ENCODE measurements at places on chromosomes 3 and 15. TPM values are rescaled to one million over a fixed set of nuclear protein-coding genes. Genes with fewer than 3 reads are reported as not detected.

DNA sequence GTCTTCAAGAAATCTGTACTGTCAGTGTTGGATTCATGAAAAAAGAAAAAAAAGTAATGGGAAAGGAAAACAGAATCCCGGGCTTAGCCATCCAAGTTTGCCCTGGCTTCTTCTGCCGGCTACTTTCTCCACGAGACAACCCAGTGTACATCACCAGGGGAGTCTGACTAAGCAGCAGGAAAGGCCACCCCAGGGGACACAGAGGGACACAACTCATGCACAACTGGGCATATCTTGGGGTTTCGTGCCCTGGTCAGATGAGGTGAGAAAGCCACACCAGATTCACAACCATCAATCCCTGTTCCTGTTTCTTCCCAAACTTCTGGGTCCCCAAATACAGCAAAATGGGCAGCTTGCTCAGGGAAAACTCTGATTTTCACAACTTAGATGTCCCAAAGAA, 33.2 kb downstream of the ADAMTS17 start:
- H3K36me3 ChIP-seq: no peaks in the 10 kb centered on the region
- no peaks in the 10 kb centered on the region for H3K4me1 ChIP-seq
- no peaks in the 10 kb centered on the region for H3K27me3 ChIP-seq
- no peak overlapping the region for H3K27ac ChIP-seq
- DNase-seq: no peak

- no peaks in the 10 kb centered on the region for H3K27me3 ChIP-seq
- no peak for DNase-seq
- H3K4me1 ChIP-seq: no peaks in the 10 kb centered on the region
- H3K36me3 ChIP-seq: no peaks in the 10 kb centered on the region
Observed at GRCh38 chr3:42711491-42712343, 9.1 kb upstream of the HHATL start.

DNA sequence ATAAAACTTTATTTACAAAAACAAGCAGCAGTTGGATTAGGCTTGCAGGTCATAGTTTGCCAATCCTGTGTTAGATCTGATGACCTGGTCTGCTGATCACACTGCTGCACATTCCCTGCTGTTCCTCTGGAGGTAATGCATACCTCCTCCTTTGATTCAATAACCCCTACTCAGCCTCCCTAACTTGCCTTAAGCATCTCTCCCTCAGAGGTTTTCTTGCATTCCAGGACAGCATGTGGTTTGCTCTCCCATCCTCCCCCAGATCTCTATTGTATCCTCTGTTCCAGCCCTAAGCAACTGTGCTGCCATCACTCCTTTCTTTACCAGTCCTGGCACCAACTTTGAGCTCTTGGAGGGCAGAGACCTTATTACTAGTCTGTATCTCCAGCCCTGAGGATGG, 63.4 kb downstream of the CACNA2D3 start:
- H3K36me3 ChIP-seq: no peaks in the 10 kb centered on the region
- no peaks in the 10 kb centered on the region for H3K27me3 ChIP-seq
- H3K4me1 ChIP-seq: no peaks in the 10 kb centered on the region
- H3K27ac ChIP-seq: no peak overlapping the region
- no peak overlapping the region for H3K4me3 ChIP-seq

Gene GOLGA8R
- total RNA-seq: 5.9 TPM

Gene CLDN18
- not detected for total RNA-seq

Gene RAB6B
- not detected for total RNA-seq
